Activated naive CD4-positive, alpha-beta T cell (primary cell): ENCODE measurements at places on chromosomes 2 and 18.

DNA sequence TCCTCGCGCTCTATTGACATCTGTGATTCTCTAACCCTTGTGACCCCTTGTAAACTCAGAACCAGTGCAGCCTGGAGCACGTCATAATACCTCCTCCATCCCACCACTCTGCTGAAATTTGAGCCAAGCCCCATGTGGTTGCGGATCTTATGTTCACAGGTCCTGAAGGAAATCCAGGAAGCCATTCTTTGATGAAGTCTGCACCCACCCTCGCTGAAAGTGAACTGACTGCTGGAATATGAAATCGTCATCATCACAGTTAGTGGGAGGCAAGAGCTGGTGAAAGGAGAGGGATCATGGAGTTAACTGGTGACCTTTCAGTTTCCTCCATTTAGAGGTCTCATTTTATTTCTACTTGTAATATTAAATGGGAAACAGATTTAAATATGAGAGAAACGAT is 21.6 kb downstream of the ZEB2 start:
- no peak for DNase-seq

DNA sequence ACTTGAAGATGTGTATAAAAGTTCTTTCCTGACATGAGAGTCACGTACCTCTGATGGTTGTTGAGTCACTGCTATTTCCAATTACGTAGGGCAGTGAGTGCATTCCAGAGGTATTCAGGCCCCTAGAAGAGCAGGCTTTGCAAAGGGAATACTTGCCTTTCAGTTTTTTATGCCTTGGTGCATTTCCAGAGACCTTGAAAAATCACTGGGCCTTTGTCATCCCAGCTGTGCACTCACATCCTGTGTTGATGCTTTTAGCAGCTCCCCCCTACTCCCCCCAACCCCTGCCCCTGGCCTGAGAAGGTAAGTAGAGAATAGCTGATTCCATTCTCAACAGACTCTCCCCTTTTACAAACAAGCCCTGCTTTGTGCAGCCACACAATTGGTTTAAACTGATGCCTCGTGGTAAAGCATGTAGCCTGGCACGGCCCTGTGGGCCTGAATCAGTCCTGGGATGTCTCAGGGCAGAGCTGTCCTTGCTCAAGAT is 174.2 kb downstream of the PRPF40A start:
- DNase-seq = no peak

DNA sequence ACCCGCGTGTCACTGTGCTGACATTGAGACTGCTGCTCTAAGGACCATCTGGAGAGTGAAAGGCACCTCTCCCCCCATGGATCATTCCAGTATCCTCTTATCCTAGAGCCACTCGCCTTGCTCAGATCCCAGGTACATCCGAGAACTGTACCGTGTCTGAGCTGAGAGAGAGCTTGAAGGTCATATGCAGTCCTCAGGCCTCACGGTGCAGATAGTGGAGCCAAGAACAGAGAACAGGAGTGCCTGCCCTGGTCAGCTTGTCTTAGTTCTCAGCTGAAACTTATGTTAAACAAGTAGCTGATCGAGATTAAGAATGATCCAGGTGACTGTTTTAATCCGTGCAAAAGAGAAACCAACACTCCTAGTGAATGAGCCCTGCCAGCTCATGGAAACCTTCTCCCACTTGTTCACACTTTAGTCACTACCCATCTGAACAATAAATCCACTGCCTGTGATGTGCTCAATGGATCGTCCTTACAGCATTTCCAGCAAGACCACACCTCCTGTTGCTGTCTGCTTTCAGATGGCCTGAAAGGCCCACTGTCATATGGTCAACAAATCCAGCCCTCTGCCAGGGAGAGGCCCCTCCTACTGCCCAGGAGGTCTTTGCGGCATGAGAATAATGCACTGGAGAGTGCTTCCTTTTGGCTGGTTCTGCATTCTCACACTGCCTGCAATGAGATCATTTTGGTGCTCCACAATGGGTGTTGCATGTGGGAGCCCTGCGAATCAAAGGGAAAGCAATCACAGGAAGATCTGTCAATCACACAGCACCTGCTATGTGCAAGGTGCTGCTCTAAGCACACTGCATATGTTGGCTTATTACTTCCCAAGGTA is 43.7 kb upstream of the APCDD1 start:
- DNase-seq = no peak

- DNase-seq = no peak
Measured at GRCh38 chr18:62937065-62937464, 221.7 kb downstream of the PHLPP1 start.

DNA sequence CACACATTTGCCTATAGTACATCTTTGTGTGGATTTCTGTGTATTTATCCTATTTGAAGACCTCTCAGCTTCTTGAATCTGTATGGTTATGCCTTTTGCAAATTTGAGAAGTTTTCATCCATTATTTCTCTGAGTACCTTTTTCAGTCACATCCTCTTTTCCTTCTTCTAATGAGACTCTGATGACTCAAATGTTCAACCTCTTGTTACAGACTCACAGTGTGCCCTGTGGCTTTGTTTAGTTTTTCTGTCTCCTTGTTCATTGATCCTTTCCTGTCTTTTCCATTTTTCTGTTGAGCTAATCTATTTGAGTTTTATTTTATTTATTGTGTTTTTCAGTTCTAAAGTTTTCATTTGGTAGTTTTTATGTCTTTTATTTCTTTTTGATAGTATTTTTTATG is 87.0 kb upstream of the LRP1B start:
- DNase-seq = no peak

- no peak for DNase-seq
Measured at GRCh38 chr2:47079515-47080412, 75.3 kb downstream of the STPG4 start.

DNA sequence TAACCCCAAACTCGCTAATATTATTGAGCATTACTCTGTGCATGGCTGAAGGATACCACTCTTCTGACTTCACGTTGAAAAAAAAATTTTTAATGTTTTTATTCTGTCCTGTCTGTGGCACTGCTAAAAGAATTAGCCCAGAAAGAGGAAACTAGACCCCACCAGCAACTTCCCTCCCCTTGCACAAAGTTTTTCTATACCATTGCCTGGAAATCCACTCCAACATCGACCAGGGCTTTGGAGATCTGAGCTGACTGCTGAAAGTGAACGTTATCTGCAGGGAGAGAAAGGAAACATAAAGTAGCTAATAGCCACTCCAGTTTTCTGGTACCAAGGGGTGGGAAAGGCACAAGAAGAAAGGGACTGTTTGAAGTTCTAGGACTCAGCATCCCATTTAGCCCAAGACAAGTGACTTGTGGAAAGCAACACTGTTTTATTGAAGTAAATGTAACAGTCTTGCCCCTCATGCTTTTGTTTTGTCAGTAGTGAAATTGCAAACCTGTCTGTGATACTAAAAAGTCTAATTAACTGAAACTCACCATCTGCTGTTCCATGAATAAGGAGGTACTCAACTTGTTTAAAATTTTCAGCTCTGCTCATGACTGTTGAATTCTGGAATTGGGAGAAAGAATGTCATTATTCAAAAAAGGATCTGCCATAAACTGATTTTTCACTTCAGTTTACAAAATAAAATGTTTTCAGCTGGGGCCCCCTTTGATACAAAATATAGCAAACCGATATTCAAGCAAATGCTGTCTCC is 79.1 kb downstream of the DPP4 start:
- no peak for DNase-seq
